Activated T-helper 1 cell treated with Interleukin-2 at 50 U/mL for 16 hours (primary cell): ENCODE measurements at places on chromosomes 16 and 17.

DNA sequence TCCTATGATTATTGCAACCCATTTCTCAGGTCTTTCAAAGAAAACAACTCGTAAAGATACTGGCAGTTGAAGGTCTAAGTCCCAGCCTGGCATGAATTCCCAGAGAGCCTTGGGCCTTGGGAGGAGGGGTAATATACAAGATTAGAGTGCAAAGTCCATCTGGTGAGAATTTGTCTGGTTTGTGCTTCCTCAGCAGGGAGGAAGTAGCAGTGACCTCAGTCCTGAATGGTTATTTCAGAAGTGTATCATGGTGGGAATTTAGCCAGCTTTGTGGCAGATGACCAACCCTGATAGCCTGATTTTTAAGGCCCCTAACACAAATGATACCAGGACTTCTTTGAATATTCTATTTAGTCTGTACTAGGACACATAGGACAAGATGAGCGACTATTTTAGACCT lies 151.2 kb upstream of the TBX2 start:
- DNase-seq: no peak

GRCh38 chr17:80195671-80196529 lies 24.2 kb downstream of the SGSH start:
- peak; percentile 46 for DNase-seq

DNA sequence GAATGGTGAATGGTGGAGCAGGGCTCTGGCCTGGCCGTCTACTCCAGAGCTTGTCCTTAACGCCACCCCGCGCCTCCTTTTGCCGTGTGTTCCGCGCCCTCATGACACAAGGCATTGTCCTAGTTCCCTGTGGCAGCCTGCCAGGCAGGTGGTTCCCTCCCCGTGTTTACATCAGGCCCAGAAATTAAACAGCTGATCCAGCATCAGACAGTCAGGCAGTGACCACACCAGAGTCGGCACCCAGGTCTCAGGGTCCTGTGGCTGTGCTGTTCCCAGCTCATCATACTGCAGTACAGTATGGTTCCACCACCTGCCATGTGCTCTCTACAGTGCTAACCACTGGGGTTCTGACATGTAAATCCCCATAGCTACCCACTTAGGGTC lies 119.7 kb downstream of the RAB11FIP4 start:
- no peak for DNase-seq

DNA sequence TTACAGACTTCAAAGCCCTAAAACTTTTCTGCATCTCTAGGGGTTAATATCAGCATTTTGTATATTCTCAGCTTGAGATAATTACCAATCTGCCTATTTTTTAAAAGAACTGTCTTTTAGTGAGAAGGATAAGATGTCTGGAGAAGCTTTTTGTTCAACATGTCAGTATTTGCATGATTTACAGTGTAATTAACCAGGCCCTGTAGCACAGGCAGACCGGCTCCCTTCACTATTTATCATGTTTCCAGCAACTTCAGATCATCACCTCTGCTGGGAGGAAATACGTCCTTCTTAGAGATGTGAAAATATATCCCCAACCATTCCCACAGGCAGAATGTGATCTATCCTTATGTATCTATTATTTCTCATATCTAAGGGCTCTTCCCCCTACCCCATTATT lies 8.6 kb upstream of the DDX52 start:
- no peak for DNase-seq

- DNase-seq: no peak
Observed at GRCh38 chr16:259814-260253, 15.9 kb downstream of the RGS11 start.

DNA sequence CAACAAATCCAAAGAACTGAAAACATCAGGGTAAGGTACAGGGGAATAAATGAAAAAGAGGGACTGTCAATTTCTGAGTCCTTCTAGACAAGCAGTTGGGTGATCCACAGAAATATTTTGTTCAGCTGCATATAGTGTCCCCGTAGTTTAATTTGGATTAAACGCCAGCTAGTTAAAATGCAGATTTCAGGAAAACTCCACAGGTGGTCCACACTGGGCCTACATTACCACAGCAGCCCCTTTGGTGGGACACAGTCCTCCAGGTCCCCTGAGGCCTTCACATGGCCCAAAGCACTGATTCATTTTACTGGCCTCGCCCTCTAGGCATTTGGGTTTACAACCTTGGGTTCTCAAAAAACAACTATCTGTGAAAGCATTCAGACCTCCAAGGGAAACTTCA lies 4.6 kb downstream of the ARHGAP17 start:
- no peak for DNase-seq

DNA sequence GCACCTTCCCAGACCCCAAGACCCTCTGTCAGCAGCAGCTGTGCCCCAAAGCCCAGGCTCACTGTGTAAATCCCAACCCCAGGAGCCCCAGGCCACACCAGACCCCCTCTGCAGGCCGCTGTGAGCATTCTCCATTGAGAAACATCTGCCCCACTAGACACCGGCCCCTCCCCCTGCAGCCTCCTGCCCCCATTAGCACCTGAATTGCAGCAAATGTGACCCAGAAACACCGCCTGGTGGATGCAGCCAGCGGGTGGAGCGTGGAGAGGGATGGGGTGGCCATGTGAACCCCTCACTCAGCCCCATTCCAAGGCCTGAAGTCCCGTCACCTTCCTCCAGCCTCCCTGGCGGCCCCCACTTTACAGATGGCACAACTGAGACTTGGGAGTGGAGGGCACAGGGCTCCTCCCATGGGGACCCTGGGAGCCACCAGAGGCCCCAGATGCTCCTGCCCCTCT lies 2.2 kb downstream of the UBALD1 start:
- no peak for DNase-seq

GRCh38 chr16:57802341-57803133 lies at the start of gene KIFC3:
Gene KIFC3, minus strand, starts transcription at chr16:57802491. Its CDS starts 4,248 bp downstream, at chr16:57798243.
- peak; percentile 53 for DNase-seq

GRCh38 chr16:85860413-85861094 lies 38.4 kb upstream of the IRF8 start:
- DNase-seq: no peak

GRCh38 chr16:619476-620100 lies 11.2 kb upstream of the WFIKKN1 start:
- no peak for DNase-seq

DNA sequence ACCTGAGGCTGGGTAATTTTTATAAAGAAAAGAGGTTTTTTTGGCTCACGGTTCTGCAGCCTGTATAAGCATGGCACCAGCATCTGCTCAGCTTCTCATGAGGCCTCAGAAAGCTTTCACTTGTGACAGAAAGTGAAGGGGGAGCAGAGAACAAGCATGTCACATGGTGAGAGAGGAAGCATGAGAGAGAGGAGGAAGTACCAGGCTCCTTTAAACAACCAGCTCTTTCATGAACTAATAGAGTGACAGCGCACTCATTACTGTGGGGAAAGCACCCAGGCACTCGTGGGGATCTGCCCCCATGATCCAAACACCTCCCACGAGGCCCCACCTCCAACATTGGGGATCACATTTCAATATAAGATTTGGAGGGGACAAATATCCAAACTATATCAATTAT lies 86.8 kb downstream of the USP32 start:
- no peak for DNase-seq

- no peak for DNase-seq
Observed at GRCh38 chr16:20859229-20859628, 40.9 kb downstream of the DCUN1D3 start.

GRCh38 chr16:12879812-12880211 lies 21.6 kb upstream of the SHISA9 start:
- no peak for DNase-seq

DNA sequence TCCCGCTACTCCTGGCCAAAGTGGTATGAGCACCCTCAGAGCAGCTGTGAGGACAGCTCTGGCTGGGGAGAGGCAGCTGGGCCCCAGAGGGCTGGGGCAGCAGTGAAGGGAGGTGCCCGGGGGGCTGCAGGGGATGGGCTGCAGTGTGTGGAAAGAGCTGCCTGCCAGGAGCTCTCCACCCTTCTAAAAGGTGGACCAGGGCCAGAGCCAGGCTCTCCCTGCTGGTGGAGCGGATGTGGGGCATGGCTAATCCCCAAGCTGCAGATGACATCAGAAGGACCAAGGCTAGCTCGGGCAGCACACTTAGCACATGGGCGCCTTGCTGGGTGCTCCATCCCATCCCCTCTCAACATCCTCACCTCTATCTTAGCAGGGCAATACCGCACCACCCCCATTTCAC lies 103.1 kb downstream of the SDK2 start:
- DNase-seq: no peak

- DNase-seq: no peak
Observed at GRCh38 chr17:79933863-79934652, 94.8 kb upstream of the CBX4 start.

DNA sequence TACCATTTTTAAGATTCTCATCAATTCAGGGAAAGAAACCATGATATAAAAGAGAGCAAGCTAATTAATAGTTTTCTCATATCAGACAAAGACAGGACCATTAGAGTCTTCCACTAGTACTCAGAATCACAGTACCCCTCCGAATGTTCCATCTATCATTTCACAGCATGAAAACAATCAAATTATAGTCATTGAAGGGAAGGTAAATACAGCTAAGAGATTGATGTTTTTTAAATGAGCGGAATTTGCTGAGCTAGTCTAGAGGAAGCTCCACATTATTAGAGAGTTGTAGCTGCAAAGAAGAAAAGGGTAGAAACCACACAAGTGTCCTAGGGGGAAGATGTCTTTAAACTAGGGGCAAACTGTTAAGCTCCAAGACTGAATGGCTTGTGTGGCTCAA lies 808.9 kb downstream of the CDH11 start:
- DNase-seq: no peak

DNA sequence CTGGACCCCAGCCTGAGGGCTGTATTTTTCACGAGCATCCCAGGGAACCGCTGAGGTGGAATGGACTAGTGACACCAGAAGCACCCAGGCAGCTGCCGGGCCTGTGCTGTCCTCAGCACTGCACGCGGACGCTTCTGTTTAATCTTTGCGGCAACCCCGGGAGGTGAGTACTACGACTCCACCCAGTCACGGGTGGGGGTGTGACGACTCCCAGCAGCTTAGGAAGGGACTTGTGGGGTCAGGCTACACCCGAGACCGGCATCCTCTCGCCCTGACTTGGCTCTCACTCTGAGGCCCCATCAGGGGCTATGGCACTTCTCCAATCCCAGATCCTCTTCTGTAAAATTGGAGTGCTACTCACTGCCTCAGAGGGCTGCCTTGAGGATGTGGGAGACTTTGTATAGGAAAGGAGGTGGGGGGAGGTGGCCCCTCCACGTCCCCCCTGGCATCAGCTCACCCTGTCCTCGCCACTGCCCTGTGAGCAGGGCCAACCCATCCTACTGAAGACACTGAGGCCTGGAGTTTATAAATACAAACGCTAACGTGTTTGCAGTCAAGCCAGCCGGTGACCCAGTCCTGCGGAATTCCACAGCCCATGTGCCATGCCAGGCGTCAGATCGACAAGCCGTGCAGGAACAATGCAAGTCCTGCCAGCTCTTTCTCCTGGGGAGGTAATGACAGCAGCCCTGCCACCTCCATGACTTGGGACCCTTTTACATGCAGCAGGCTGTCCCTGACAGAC lies 44.4 kb downstream of the PPL start:
- DNase-seq: no peak
